ENCODE measurements at places on chromosomes 12 and 14.

DNA sequence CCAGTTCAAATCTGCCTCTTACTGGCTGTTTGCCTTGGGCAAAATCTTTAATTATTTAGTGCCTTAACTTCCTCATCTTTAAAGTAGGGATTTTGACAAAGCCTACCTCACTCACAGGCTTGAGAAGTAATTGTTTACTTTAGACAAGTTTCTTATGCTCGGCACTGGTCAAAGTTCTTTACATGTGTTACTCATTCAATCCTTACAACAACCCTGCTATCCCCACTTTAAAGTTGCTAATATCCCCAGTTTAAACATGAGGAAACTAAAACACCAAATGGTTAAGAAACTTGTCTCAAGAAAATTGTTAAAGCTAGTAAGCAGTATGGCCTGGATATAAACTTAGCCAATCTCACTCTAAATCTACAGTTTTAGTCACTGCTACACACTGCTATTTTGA, 204.0 kb upstream of the AVPR1A start:
- no peak for DNase-seq

DNA sequence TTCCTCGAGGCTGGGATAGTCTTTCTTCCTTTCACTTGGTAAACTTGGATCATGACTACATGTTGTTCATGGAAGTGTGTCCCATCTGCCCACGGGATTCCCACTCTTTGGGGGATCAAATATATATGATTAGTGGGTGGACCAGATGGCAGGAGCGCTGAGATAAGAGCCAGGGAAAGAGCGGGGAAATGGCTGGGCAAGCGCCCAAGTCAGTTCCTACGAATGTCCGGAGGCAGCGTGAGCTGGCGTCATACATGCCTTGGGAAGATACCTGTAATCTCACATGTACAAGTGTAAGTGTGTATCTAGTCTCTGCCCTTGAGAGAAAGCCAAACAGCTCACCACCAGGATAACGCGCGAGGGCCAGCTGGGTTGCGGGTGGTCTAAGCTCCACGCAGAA, 62.3 kb downstream of the FZD10 start:
- DNase-seq = no peak

- no peak for DNase-seq
These were observed 28.7 kb downstream of the FBXO21 start for GRCh38 chr12:117161460-117162166.

- DNase-seq = no peak
These were observed 60.1 kb upstream of the PPM1H start for GRCh38 chr12:62995097-62995496.

DNA sequence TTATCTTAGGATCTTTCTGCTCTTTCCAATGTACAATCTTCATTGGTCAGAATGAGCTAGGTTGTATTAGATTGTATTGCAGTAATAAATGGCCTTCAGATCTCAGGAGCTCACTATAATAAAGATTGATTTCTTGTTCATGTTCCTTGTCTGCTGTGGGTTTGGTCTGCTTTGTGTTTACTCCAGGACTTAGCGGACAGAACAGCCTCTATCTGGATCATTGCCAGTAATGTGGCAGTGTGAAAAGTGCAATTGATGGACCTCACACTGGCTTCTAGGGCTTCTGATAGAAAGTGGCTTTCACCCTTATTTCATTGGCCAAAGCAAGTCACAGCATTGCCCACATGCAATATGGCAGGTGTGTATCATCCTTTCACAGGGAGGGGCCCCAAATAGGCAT, 81.2 kb downstream of the BTG1 start:
- no peak for DNase-seq

DNA sequence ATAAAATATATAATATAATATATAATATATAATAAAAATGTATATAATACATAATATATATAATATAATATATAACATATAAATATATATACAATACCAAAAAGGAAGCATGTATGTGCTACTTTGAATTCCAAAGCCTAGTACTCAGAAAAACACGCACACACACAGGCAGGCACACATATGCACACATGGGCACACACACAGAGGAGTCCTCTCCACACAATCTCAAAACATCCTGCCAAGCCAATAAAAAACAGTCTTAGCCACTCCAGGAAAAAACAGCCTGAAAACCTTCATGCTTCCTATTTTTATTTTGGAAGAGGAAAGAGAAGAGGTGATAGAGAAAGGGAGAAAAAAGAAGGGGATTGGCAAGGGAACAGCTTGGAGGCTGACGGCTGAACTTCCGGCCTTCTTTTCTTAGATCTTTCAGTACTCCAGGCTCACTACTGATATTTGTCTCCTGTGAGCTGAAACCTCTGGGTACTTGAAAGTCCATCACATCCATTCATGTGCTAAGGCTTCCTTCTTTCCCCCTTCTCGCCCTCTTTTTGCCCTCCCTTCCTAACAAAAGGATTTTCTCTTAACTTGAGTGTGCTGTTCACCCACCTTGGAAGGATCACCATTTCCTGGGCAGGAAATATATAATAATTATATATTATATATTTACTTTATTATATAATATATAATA, 394.2 kb downstream of the NUAK1 start:
- no peak for DNase-seq

DNA sequence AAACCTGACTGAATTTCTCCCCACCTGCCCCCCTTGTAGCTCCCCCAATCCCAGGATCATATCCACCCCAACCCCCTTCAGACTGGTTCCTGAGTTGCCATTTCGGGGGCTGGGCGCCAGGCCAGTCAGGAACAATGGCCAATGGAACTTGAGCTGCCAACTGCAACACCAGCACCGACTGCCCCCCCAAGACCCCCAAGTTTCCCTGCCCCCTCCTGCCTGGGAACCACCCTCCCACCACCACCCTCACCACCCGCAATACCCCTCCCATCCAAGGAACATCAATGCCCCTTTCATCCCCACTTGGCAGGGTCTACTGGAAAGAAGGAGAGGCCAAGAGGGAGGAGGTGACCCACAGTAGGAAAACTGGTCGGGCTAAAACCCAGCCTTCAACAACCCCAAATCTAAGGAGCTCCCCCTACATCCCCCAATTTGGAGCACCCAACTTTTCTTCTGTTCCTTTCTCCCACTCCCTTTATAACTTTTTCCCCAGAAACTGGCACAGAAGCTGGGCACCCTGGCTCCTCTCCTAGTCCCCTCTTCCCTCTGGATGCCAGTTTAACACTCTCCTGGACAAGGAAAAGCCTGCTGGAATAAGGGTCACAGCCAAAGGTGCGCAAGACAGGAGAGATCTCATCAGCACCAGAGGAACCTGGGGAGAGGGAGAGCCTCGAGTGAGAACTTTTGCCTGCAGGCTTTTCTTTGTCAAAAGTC, 1.6 kb upstream of the NDRG2 start:
- DNase-seq = no peak

DNA sequence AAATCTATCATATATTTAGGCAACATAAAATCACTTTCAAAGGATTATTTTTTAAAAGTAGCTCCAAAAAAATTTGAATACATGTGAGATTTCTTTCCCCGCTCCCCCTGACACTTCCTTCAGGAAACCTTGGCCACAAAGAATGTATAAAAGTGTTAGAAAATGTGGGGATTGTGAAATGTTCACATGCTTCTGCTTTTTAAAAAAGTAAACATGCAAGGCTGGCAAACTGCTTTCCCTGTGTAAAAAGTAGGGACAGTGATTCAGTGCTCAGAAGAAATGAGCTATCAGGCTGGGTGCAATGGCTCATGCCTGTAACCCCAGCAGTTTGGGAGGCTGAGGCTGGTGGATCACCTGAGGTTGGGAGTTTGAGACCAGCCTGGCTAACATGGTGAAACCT, 26.6 kb downstream of the MBIP start:
- DNase-seq = no peak

- no peak for DNase-seq
These were observed 20.7 kb downstream of the NFKBIA start for GRCh38 chr14:35383569-35384454.

GRCh38 chr12:16303939-16304338, 26.5 kb upstream of the SLC15A5 start:
- no peak for DNase-seq

- DNase-seq = no peak
These were observed 20.6 kb downstream of the MAPK1IP1L start for GRCh38 chr14:55071870-55072640.

GRCh38 chr14:92570674-92571262, 57.2 kb downstream of the RIN3 start:
- DNase-seq = no peak

DNA sequence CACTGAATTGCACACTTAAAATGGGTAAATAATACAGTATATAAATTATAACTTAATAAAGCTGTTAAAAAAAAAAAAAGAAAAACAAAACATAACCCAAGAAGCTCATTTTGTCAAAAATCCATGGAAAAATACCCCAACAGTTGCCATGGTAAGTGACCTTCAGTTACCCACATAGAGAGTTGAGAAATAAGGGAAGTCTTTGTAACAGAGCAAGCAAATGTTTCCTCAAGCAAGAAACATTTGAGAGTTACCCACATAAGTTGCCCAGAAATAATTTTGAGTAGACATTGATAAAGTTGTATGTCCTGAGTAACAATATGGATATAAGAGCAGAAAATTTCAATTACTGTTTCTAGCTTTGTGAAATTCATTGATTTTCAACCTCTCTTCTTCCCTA, 227.4 kb downstream of the CCDC59 start:
- DNase-seq = no peak

- DNase-seq = no peak
These were observed 48.8 kb upstream of the SLCO1C1 start for GRCh38 chr12:20646239-20646827.

GRCh38 chr12:26304273-26304672, 108.9 kb downstream of the SSPN start:
- no peak for DNase-seq

DNA sequence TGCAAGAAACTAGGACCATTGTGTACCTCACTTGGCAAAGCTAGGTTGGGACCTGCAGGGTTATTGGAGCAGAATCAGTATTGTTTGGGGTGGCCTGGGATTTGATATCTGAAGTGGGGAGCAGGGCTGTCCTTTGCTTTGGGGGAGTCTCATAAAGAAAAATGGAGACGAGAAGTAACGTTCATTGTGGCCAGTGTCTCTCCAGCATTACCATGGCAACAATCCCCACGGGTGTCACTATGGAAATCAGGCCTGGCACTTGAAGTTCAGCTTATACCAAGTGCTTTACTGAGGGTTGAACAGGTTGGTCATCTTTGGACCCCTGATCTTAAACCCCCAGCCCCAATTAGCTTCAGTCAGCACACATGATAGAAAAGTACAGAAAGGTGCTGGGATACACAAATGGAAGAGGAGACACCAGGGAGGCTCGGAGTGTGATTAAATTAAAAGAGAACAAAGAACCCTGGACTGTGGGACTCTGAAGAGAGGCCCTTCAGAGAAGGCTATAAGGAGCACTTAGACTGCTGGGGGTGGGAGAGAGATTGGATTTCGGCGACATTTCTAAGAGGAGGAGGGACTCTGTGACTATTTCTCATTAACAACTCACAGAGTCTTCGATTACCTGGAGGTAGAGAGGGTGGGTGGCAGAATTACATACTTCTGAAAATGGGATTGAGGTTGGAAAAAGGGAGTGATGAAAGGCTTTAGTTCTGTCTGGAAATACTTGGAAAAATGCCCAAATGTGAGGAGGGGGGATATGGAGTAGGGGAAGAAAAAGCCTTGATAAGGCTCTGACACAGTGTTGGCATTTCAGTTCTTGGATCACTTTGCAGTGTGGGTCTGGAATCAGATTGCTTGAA, 3.7 kb downstream of the KIF5A start:
- no peak for DNase-seq

GRCh38 chr14:105433161-105433605, 13.6 kb downstream of the MTA1 start:
- DNase-seq = no peak

DNA sequence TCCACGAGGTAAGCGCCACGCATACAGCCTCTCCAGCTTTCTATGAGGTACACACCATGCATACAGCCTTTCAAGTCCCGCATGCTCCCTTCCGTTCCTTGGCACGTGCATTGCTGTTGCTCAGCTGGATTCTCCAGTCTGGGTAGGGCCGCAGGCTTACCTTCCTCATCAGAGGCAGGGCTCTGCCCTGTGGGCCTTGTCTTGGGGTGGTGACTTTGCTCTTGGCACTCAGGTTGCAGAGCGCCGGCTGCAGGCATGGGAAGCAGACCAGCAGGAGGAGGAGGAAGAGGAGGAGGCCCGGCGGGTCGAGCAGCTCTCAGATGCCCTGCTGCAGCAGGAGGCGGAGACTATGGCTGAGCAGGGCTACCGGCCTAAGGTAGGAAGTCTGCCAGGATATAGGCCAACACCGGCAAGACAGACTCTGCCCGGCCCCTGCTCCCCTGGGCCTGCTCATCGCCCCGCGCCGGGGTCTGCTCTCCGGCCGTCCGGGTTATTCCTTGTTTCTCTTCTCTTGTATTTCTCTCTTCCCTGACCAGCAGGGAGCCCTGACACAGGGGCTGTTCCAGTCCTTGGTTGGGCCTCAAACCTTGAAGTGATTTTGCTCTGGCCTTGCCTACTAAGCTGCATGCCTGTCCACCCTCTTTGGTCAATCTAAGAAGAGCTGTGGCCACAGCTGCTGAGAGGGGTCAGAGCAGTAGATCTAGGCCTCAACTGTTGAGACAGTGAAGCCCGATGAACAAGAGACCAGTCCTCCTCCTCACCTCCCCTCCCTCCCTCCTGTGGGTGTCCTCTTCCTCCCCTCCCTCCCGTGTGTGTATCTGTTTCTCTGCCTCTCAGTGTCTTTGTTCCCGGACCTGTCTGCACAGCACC, 15.3 kb downstream of the TCHP start:
- DNase-seq = no peak

DNA sequence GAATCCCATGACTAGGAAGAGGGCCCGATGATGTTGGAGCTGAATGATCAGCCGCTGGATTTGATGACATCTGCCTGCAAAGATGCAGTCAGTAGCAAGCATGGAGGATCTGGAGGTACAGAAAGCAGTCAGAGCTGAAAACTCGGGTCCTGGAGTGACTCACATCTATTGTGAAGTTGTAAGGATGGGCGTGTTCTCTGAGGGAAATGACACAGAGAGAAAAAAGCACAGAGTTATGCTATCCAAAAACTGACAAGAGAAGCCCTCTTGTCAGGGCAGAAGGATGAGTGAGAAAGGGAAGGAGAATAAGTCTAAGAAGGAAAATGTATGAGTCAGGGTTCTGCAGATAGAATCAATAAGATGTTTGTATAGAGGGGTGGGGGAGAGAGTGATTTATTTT, 380.4 kb upstream of the CCDC196 start:
- DNase-seq = no peak

DNA sequence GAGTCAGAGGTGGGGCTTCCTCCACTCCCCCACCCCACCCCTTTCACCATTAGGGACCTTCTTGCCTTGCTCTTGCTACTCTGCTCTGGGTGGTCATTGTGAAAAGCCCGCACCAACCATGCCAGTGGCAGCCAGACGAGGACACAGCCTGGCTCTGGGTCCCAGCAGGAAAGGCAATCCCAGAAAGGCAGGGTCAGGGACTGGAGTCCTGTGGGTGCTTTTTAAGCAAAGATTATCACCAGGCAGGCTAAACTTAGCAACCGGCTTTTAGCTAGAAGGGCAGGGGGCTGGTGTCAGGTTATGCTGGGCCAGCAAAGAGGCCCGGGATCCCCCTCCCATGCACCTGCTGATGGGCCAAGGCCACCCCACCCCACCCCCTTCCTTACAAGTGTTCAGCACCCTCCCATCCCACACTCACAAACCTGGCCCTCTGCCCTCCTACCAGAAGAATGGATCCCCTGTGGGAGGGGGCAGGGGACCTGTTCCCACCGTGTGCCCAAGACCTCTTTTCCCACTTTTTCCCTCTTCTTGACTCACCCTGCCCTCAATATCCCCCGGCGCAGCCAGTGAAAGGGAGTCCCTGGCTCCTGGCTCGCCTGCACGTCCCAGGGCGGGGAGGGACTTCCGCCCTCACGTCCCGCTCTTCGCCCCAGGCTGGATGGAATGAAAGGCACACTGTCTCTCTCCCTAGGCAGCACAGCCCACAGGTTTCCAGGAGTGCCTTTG, 1.2 kb upstream of the GAPDH start:
- no peak for DNase-seq

- DNase-seq = peak; percentile 3
These were observed 12.3 kb upstream of the TAMALIN start for GRCh38 chr12:51994539-51994820.
